IPS-NIHi11 (cell line): ENCODE measurements at places on chromosomes 4 and X.

GRCh38 chr4:13117185-13117584 is 367.0 kb downstream of the RAB28 start:
- no peak for DNase-seq

DNA sequence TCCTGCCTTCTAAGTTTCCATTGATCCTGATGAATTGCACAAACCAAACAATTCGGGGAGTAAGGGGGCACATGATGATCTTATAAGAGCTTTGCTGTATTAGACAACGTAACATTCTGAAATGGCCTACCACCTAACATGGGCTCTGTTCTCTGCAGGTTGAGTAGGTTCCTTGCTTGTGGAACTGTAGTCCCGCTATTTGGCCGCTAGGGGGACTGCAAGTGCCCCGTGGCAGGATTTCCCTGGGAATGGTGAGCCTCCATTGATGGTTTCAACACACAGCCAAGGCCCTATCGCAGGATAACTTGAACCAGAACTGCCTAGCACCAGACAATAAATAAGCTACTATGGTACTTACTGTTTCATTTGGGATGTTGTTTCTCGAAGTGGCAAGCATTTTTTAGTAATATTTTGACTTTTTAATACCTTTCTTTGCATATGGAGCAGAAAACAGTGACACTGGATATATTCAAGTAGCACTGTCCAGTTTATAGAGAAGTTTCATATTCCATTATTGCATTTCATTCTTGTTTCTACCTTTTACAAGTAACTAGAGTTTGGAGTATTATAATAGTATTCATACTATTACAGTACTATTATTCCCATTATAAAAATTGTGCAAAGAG is 11.9 kb downstream of the AR start:
- peak; percentile 44 for DNase-seq

GRCh38 chrX:40459571-40460158 is 121.1 kb upstream of the ATP6AP2 start:
- peak; percentile 67 for DNase-seq

DNA sequence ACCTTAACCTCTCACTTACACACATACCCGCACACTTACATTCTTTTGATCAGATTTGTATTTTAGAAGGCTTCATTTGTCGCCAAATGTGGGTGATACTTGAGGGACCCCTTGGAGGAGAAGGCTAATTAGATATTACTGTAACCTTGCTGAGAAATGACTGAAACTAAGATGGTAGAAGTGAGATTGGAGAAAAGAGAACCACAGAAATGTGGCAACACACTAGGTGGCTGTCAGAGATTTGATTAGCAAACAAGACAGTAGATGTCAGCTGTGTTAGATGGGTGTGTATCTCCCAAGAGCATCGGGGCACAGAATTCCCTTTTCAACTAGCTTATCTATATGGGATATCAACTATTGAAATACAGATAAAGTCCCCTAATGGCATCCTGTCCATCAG is 149.3 kb upstream of the FABP2 start:
- DNase-seq, result no peak

DNA sequence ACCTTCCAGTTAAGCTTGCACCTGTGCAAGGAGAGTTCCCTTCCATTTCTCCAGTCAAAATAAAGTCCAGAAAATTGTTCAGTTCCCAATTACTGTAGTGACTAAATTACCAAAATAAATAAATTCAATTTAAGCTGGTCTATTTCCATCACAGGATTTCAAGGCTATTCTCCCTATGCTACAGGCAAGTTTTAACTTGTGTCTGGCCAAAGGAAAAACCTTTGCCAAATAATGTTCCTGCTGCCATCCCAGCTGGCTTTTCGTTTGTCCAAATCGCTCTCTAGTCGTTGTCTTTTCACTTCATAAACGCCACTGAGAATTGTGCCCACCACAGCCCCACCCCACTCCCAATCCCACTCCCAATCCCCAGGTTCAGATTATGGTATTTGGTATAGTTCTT is 2.4 kb downstream of the KCTD8 start:
- no peak for DNase-seq

- peak; percentile 52 for DNase-seq
Observed at GRCh38 chr4:8276358-8277240, 7.0 kb downstream of the HTRA3 start.

DNA sequence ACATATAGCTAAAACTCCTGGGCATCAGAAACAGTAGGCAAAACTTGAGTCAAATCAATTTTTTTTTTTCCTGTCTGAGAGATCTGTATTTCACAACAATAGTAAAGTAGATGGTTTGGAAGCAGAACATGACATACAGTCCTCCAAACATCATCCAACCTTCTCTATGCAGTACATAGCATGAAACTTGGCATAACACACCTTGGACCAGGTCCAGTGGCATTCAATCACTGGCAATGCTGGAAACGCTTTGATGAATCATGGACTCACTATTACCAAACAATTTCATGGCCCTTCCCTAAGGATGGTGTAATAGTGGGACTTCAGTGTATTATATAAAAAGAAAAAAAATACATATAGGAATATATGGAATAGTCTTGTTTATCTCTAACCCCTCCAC is 154.6 kb downstream of the FMR1NB start:
- DNase-seq, result no peak

- DNase-seq, result peak; percentile 7
Observed at GRCh38 chr4:52052475-52052780, 1.3 kb downstream of the SPATA18 start.

- no peak for DNase-seq
Observed at GRCh38 chrX:47746446-47746845, 87.5 kb upstream of the UXT start.

GRCh38 chrX:154436374-154436982 is 476 bp upstream of the GDI1 start:
- peak; percentile 83 for DNase-seq

- no peak for DNase-seq
Observed at GRCh38 chrX:152884171-152884570, 13.7 kb upstream of the ZNF185 start.

DNA sequence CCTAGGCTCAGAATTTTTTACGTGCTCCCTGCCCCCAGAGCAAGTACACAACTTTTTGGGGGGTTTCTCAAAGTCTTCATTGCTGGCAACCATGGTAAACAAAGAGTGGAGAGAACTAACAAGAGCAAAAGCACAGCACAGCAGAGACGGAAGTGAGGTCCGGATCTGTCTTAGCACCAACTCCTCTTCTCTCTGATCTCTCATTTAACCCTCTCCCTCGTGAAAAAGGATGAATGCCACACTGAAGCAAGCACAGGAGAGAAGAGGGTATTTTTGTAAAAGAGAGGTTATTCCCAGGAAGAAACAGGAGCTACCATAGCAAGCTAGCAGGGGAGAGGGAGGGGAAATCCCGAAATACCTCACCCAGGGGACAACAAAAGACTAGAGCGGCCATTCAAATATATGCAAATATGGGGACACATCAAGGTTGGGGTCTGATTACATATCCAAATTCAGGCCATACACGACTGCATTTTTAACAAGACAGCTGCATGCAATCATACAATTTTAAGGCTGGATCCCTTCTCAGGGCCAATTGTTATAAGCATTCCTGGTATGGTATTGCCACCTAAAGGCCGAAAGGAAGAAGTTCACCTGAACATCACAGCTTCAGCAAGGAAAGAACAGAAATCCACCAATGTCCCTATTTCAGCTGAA is 46.6 kb downstream of the CD40LG start:
- DNase-seq, result peak; percentile 28
